ENCODE measurements at places on chromosomes 4 and X.

- no peak for DNase-seq
These were observed 42.3 kb downstream of the RFC1 start for GRCh38 chr4:39323821-39324220.

GRCh38 chrX:39873117-39873516 lies 224.6 kb downstream of the BCOR start:
- no peak for DNase-seq

DNA sequence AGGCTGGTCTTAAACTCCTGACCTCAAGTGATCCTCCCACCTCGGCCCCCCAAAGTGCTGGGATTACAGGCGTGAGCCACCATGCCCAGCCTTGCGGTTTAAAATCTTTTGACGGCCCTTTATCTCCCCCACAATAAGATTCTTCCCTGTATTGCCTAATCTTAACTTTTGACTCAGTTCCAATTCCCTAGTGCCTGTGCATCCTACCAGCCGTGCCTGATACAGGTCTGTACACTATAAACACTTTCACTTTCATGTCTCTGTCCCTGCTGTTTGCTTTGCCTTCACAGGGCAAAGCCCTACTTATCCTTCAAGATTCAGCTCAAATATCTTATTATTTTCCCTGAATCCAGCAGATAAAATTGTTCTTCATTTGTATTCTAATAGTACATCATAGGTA lies 74.6 kb downstream of the WDR44 start:
- no peak for DNase-seq

GRCh38 chrX:100915562-100915961 lies 13.2 kb downstream of the XKRX start:
- no peak for DNase-seq

- no peak for DNase-seq
These were observed 8.4 kb downstream of the BTK start for GRCh38 chrX:101377547-101377946.

DNA sequence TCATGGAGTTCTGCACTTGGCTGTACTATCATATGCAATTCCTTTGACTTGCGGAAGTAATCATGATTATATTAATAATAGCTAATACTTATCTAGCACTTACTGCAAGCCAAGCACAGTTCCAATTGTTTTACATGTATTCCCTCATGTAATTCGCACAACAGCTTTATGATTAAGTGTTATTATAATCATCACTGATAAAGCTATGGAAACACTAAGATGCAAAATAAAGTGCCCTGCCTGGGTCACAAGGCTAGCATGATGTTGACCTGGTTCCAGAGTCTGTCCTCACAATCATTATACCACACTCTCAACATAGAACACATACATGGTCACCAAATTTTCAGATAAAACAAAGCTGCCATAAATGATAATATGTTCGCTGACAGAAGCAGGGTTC lies 234.6 kb downstream of the FMR1NB start:
- no peak for DNase-seq

DNA sequence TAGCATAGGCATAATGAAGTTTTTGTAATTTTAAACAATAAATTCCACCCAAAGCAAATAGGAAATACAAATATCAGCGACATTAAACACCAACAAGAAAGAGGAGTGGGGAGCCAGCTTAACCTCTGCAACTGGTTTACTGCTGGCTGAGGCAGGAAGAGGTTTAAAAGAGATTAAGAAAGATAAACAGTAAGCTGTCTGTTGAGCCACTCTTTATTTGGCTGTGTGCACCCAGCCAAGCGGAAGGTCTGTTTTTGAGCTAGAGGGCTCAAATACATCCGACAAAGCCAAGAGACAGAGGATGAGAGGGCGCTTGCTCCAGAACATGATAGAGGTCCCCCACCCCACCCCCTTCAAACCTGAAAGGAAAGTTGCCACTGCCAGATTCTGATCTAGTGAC lies 191.4 kb downstream of the MGST2 start:
- peak; percentile 79 for DNase-seq

DNA sequence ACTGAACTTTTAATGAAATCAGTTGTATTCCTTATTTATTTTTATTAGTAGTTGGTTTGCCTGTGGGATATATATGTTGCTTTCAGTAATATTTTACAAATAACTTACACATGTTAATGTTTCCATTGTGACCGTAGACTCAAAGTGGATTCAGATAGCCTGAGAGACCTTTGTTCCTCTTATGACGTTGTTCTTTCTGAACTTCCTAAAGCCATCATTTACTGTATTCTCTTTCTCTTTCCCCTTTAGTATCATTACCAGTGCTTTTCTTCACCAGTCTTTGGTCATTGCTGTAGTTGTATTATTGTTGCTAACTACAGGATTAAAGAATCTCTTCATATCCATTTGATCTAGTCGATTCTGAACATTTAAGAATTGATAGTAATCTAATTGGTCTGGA lies 4.3 kb downstream of the STIM2 start:
- DNase-seq = no peak

GRCh38 chrX:134990801-134991481 lies at the start of gene SMIM10:
Gene SMIM10, plus strand, starts transcription at chrX:134990991. Its CDS starts 105 bp downstream, at chrX:134991096.
- peak; percentile 6 for DNase-seq

DNA sequence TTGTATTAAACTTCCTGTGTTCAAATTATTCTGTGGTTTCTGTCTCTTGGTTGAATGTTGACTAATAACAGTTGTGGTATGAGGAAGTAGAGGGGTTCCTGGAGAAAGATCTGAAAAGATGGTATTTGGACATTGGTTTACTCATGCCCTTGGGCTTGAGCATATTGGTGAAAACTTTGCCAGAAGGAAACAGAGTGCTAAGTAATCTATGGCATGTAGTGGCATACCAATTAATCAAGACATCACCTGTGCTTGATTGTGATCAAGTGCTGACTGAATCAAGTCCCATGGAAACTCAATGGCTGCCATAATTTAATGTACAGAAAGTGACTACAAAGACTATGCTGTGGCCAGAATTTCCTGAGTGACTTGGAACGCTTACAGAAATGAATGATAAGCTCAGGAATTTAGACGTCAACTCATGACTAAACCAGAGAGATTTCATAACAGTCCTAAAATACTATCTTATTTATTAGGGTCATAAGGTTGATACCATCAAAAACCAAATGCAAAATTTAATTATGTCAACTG lies 2062.9 kb downstream of the ARAP2 start:
- no peak for DNase-seq

DNA sequence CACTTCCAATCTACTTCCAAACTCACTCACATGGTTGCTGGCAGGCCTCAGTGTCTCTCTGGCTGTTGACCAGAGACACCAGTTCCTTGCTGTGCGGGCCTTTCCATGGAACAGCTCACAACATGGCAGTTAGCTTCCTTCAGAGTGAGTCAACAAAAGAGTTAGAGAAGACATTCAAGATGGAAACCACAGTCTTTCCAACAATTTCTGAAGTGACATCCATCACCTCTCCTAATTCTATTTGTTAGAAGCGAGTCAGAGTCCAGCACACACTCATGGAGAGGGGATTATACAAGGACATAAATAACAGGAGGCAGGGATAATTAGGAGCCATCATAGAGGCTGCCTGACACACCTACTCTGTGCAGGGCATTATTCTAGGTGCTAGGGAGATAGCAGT lies 62.5 kb upstream of the TMEM164 start:
- no peak for DNase-seq

DNA sequence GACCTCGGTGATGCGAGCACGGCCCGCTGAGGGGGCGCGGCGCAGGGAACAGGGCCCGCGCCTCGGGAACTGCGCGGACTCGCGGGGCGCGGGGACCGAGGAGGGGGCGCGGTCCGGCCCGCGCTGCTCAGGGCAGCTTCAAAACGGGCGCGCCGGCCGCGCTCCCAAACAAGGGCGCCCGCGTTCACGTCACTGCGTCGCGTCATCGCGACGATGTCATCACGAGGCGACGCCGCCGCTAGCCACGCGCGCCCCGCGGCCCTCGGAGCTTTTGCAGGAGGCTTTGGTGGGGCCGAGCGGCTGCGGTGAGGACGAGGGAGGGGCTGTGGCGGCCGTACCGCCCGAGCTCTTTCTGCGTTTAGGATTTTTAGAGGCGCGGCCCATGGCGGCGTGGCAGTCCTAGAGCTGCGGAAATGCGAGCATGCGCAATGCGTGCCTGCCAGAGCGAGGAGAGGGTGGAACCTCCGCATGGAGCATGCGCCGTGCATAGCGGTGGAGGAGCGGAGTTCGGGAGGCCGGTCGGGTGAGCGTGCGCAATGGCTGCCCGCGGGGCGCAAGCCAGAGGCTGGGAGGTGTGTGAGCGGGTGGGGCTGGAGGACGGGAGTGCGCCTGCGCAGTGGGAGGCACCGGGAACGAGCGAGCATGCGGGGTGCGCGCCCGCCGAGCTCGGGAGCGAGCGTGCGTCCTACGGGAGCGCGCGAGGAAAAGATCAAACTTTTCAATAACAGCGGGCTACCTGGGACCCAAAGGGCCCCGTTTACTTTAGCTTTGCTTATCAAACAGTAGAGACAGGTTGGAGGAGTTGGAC lies at the start of gene PPP2R3B:
TSS of gene PPP2R3B (minus strand) at position 140 of the 808 bp plus-strand sequence. CDS start 216 bp downstream, outside the sequence.
- DNase-seq = no peak

DNA sequence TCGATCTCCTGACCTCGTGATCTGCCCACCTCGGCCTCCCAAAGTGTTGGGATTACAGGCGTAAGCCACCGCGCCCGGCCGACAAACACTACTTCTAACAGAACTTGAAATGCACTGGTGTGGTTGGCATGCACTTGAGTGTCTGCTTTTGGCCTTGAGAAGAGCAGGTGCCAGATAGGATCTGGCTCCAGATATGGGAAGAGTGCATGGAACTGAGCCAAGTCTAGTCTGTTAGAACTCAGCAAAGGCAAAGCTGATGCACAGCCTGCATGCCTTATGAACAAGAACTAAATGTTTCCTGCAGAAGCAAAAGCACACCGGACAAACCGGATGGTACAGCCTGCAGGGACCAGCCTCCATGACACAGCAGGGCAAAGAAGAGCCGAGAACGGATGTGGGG lies 35.1 kb upstream of the TBL1X start:
- DNase-seq = peak; percentile 74

- DNase-seq = no peak
These were observed 16.9 kb downstream of the CXCL3 start for GRCh38 chr4:74021601-74022000.

DNA sequence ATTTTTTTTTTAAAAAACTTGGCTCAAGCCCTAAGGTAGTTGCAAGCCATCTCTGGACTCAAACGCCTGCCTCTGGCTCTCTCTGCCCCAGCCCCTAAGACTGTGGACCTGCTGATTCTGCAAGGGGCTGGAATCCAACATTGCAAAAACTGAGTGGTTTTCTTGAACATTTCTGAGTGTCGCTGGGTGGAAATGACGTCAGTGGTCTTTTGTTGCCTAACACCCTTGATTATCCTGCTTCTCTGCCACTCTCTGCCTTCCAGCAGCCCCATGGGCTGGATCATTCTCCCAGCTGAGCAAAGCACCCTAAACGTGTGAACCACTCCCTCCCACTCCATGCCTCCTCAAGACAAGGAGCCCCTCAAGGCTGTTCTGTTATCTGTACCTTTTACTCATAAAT lies 16.6 kb downstream of the BST1 start:
- no peak for DNase-seq

- no peak for DNase-seq
These were observed 20.3 kb downstream of the TBC1D14 start for GRCh38 chr4:6929812-6930464.

DNA sequence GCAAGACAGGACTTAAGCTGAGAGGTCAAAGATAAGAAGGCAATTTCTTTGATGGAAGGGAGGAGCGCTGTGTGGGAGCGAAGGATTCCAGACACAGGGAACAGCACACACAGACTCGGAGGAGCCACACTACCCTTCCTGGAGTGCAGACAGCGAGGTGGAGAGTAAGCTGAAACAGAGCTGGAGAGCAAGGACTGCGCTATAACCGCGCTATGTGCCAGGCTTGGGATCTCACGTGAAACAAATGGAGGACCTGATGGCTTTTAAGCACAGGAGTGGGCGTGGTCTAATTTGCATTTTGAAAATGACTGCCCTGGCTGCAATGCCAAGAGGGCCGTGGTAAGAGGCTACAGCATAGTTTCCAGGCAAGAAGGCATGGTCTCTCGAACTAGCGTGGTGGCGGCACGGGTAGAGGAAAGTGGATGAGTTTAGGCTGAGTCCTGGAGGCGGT lies 113.9 kb upstream of the SORBS2 start:
- DNase-seq = no peak
